ENCODE measurements at places on chromosomes 16 and 17.

GRCh38 chr17:30576326-30576861 is 99.2 kb downstream of the GOSR1 start:
- no peak for DNase-seq

GRCh38 chr16:88739139-88739976 is 33.1 kb downstream of the CTU2 start:
- no peak for DNase-seq

GRCh38 chr17:13176436-13176835 is 158.6 kb upstream of the ELAC2 start:
- DNase-seq: no peak

- DNase-seq: no peak
Measured at GRCh38 chr17:43572368-43572980, 26.3 kb upstream of the ETV4 start.

DNA sequence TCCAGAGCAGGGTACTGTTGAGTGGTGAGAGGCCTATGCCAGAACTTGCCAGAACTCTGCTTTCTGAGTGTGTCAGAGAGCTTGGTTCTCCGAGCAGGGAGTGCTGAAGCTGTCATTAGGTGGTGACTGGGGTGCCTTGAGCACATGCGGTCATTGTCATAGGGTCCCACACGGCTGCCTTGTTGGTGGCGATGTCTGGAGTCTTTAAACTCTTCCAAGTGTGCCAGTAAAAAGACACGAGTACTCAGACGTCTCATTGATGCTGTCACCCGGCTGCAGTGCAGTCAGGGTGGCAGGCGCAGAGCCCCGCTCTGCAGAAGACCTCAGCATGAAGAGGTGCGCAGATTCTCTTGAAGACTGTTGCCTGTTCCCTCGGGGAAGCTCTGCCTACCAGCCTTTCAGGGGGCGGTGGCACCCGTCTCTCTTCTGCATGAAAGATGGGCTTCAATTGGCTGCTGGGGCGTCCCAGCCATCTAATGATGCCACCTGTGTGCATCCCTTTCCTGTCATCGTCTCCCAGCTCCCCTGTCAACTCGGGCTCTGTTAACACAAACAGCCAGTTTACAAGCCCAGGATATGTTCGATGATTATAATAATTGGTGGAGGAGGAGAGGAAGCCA is 58.3 kb downstream of the NKD1 start:
- no peak for DNase-seq

GRCh38 chr17:81404558-81405165 is 9.4 kb downstream of the BAHCC1 start:
- DNase-seq: no peak
